A549 treated with ZK216348 at 1 μM for 4 hours (cell line): ENCODE measurements at places on chromosomes 7 and 10. TPM values are rescaled to one million over a fixed set of nuclear protein-coding genes. Genes with fewer than 3 reads are reported as not detected.

Gene IMMP2L
- 15.7 to 22.2 TPM (median 17.8 TPM) in 5 replicates for total RNA-seq

Gene AKR1C4
- total RNA-seq, result 0.27 to 0.50 TPM (median 0.32 TPM) in 4 of 5 replicates, not detected in the other

Gene PARD3
- total RNA-seq, result 62.4 to 85.0 TPM (median 68.7 TPM) in 5 replicates

Gene TDRD1
- not detected in 5 replicates for total RNA-seq

Gene ZNF107
- 1.3 to 3.3 TPM (median 2.6 TPM) in 5 replicates for total RNA-seq

Gene ANKRD30A
- 0.33 to 1.0 TPM (median 0.80 TPM) in 5 replicates for total RNA-seq

Gene NPY4R2
- total RNA-seq, result 11.9 to 38.3 TPM (median 28.0 TPM) in 5 replicates

Gene RAPGEF5
- total RNA-seq, result 0.05 to 0.25 TPM (median 0.18 TPM) in 5 replicates

Gene RARRES2
- not detected in 5 replicates for total RNA-seq

Gene MMD2
- total RNA-seq, result not detected in 5 replicates

Gene NKX1-2
- 0.07 TPM in 1 of 5 replicates, not detected in the others for total RNA-seq

Gene ADRB1
- 0.70 to 1.4 TPM (median 1.2 TPM) in 5 replicates for total RNA-seq

Gene ST8SIA6
- 0.06 to 0.08 TPM in 2 of 5 replicates, not detected in the others for total RNA-seq

Gene WIPF3
- 0.49 to 0.77 TPM (median 0.62 TPM) in 5 replicates for total RNA-seq

Gene CCAR1
- 56.2 to 119 TPM (median 67.6 TPM) in 5 replicates for total RNA-seq

Gene VIPR2
- not detected in 5 replicates for total RNA-seq

Gene DPP6
- total RNA-seq, result not detected in 5 replicates

Gene LBX1
- not detected in 5 replicates for total RNA-seq

Gene MSRB2
- 10.4 to 17.3 TPM (median 13.9 TPM) in 5 replicates for total RNA-seq

Gene FFAR4
- 0.12 to 0.33 TPM (median 0.22 TPM) in 5 replicates for total RNA-seq

Gene TCAF2
- total RNA-seq, result 0.27 to 0.75 TPM (median 0.53 TPM) in 5 replicates

Gene TUBAL3
- total RNA-seq, result 0.22 to 0.45 TPM (median 0.33 TPM) in 5 replicates

Gene UCN3
- not detected in 5 replicates for total RNA-seq

Gene TYW1
- total RNA-seq, result 13.9 to 17.8 TPM (median 14.9 TPM) in 5 replicates

Gene CALHM2
- total RNA-seq, result 3.1 to 7.0 TPM (median 4.8 TPM) in 5 replicates

Gene TRPV5
- total RNA-seq, result not detected in 5 replicates

Gene GRID2IP
- not detected in 5 replicates for total RNA-seq

Gene PROSER2
- 26.6 to 45.4 TPM (median 41.2 TPM) in 5 replicates for total RNA-seq

Gene PDK4
- total RNA-seq, result 9.4 to 17.3 TPM (median 16.3 TPM) in 5 replicates

Gene PLCE1
- 4.9 to 7.8 TPM (median 6.8 TPM) in 5 replicates for total RNA-seq

Gene ASIC3
- total RNA-seq, result 6.8 to 11.5 TPM (median 9.8 TPM) in 5 replicates

Gene JAKMIP3
- 1.2 to 1.5 TPM (median 1.5 TPM) in 5 replicates for total RNA-seq

Gene DTX2
- total RNA-seq, result 22.2 to 43.7 TPM (median 36.2 TPM) in 5 replicates

Gene MRLN
- not detected in 5 replicates for total RNA-seq

Gene CASTOR2
- 1.7 to 4.7 TPM (median 4.2 TPM) in 5 replicates for total RNA-seq

Gene EGFR
- total RNA-seq, result 80.6 to 138 TPM (median 108 TPM) in 5 replicates

Gene TMEM196
- total RNA-seq, result not detected in 5 replicates

Gene NME8
- total RNA-seq, result not detected in 5 replicates

Gene ADAM22
- 0.06 to 0.42 TPM (median 0.20 TPM) in 5 replicates for total RNA-seq

Gene EVX1
- total RNA-seq, result 0.14 to 0.19 TPM (median 0.15 TPM) in 3 of 5 replicates, not detected in the others

Gene IL6
- 0.83 to 8.5 TPM (median 2.0 TPM) in 5 replicates for total RNA-seq

Gene SLC29A4
- 8.3 to 18.5 TPM (median 14.3 TPM) in 5 replicates for total RNA-seq

Gene TFPI2
- total RNA-seq, result 200 to 249 TPM (median 224 TPM) in 5 replicates

Gene AOC1
- 0.06 TPM in 1 of 5 replicates, not detected in the others for total RNA-seq

Gene FEZF1
- not detected in 5 replicates for total RNA-seq

Gene NPSR1
- total RNA-seq, result not detected in 5 replicates

Gene NFE2L3
- 6.6 to 12.5 TPM (median 8.4 TPM) in 5 replicates for total RNA-seq

Gene DEPP1
- total RNA-seq, result 0.94 to 2.0 TPM (median 1.4 TPM) in 5 replicates

Gene VWC2
- not detected in 5 replicates for total RNA-seq

Gene SPACDR
- total RNA-seq, result 0.44 to 1.3 TPM (median 0.60 TPM) in 5 replicates

Gene SHH
- total RNA-seq, result 0.88 to 2.2 TPM (median 1.2 TPM) in 5 replicates
